ENCODE measurements at places on chromosomes 2 and 18.

- DNase-seq, result peak; percentile 50
Measured at GRCh38 chr2:205680067-205680466, 2.2 kb upstream of the NRP2 start.

- no peak for DNase-seq
Measured at GRCh38 chr2:184927040-184927439, 328.7 kb downstream of the ZNF804A start.

- DNase-seq, result peak; percentile 68
Measured at GRCh38 chr18:59249199-59249774, 24.0 kb downstream of the RAX start.

GRCh38 chr2:101879466-101879865 lies 112.3 kb upstream of the IL1R2 start:
- DNase-seq, result no peak

- DNase-seq, result peak; percentile 34
Measured at GRCh38 chr2:171706152-171706803, 19.0 kb downstream of the DYNC1I2 start.

DNA sequence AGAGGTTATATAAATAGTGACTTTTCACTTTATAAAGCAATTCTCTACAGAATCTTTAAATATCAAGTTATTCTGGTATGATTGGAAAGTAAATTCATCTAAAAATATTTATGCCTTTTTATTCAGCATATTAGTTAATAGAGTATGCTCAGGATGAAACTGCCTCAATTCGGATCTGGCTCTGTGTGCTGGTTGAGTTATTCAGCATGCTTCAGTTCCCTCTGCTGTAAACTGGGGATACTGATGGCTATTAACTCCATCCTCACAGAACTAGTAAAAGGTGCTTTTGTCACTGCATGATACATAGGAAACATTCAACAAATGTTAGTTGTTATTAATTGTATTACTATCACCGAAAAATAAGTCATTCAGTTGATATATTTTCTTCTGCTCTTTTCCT lies 250.3 kb downstream of the NRXN1 start:
- DNase-seq, result peak; percentile 71

DNA sequence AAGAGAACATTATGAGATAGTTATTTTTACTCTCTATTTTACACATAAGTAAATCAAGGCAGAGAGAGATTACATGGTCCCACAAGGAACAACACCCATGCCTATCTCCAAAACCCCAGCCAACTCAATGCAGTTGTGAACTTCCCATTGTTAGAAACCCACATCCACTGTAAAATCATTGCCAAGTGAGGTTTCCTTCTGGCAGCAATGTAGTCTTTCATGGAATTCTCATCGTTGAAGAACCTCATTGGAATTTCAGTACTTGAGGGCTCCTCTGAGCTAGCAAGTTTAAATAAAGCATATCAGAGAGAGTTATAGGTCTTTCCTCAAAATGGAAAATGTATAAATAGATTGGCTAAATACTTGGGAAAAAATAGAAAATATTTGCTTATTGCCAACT lies 105.2 kb downstream of the RAD51AP2 start:
- no peak for DNase-seq

DNA sequence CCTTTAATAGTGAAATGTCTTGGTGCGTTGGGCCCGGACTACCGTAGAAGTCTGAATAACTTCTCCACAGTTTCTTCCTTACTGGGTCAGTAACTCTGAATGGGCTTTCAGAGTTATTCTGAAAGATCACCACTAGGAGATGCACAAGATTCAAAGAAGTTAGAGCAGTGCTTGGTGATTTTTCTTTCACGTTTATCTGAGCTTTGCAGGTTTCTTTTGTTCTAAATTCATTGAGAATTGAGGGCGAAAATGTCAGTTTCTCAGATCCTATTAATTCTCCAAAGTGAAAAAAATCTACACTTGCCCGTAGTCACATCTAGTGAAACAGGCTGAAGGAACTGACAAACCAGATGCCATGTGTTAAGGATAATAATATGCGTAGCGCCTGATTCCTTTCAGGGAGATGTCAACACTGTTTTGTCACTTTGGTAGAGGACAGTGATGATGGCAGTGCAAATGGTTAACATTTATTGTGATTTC lies 70.1 kb downstream of the QPCT start:
- peak; percentile 27 for DNase-seq

DNA sequence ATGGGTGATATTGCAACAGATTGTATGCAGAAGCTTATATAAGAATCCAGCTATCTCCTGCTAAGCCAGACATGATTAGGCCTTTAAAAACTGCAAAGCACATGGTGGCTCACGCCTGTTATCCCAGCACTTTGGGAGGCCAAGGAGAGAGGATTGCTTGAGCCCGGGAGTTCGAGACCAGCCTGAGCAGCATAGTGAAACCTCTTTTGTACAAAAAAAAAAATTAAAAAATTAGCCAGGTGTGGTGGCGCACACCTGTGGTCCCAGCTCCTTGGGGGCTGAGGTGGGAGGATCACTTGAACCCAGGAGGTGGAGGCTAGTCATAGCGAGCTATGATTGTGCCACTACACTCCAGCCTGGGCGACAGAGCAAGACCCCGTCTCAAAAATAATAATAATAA lies 204.6 kb downstream of the TNS1 start:
- no peak for DNase-seq

- DNase-seq, result no peak
Measured at GRCh38 chr2:17749753-17750438, 3.7 kb downstream of the SMC6 start.

GRCh38 chr18:2337552-2338141 lies 233.7 kb downstream of the METTL4 start:
- DNase-seq, result peak; percentile 14

GRCh38 chr18:49457616-49458015 lies 2.8 kb downstream of the DYM start:
- DNase-seq, result no peak

DNA sequence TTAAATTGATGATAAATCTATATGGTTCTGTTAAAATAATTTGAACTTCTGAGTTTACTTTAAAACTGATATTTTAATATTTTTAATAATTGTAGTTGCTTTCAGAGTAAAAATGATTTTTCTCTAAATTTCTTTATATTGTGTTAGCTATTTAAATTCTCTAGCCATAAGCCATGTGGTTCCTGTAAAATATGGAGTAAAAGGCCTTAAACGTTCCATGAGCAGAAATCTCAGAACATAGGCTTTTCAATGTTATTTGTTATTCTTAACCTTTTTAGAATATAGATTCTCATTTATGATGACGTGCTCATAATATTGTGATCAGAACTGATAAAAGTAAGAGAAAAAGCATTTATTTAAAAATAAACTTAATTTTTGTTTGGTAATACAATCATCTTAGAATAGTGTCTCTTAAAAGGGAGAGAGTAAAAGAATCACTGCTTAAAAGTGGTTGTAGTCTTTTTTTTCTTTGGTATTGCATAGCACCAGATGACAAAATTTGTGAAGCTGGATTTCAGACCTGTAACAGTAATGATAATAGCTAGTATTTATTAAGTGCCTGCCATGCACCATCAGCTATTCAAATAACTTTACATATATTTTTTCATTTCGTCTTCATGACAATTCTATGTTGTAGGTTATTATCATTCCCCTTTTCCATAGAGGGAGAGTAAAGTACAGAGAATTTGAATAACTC lies 2.7 kb downstream of the BMPR2 start:
- DNase-seq, result peak; percentile 27

GRCh38 chr2:18046558-18047212 lies 168.2 kb downstream of the KCNS3 start:
- no peak for DNase-seq

DNA sequence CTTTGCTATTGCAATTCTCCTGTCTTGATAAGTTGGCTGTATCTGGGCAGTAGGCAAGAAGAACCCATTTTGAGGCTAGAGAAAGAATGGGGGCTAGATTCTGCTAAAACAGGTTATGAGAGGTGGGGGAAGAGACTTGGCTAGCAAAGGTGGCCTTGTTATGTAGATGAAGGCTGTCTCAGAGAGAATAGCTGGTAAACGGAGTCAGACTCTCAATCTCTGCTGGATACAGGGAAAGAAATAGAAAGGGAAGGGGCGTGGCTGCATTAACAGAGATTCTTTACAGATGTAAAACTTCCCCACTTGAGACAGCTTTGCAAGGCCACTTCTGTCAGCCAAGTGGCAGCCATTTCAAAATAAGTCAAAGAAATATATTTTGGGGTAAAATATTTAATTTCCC lies 38.1 kb upstream of the ARHGAP25 start:
- no peak for DNase-seq

GRCh38 chr2:20352230-20352578 lies 1.6 kb upstream of the PUM2 start:
- DNase-seq, result peak; percentile 44

- DNase-seq, result no peak
Measured at GRCh38 chr2:36466135-36466534, 110.6 kb downstream of the CRIM1 start.

GRCh38 chr18:21203542-21204241 lies 38.3 kb upstream of the GREB1L start:
- DNase-seq, result no peak

DNA sequence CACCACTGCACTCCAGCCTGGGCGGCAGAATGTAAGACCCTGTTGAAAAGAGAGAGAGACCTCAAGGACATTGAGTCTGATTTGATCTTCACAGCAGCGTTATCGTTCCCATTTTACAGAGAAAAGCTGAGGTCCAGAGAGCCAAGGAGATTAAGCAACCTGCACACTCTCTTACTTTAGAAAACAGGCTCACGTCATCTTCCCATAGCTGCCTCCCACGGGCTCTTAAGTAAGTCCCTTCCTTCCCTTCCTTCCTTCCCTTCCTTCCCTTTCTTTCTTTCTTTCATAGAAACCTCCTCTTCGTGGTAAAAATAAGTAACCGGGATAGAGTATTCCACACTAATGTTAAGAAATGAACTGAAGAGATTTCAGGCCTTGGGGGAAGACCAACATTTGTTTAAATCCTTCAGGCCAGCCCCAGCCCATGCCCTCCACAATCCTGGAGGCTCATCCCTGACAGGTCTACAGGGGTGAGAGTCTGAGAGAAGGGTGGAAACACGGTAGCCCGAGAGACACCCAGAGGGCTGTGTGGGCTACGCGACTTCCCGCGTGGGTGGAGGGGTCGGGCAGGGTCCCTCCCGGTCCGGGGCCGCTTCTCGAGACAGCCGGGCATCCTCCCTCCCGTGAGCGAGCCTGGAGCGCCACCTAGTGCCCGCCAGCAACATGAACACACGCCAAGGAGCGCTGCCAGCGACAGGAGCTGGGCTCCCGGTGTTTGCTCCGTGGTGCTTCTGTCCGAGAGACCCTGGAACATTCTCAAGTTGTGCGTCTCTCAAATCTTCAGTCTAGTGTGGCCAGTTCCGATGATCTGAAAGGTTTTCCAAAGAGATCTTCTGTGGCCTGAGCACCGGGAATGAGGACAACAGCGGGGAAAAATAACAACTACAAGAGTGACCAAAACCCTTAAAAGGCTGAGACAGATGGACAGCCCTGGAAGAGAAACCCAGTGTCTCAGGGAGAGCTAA lies 160.3 kb downstream of the INO80D start:
- DNase-seq, result peak; percentile 43

- no peak for DNase-seq
Measured at GRCh38 chr18:55839343-55839742, 251.4 kb upstream of the TCF4 start.

DNA sequence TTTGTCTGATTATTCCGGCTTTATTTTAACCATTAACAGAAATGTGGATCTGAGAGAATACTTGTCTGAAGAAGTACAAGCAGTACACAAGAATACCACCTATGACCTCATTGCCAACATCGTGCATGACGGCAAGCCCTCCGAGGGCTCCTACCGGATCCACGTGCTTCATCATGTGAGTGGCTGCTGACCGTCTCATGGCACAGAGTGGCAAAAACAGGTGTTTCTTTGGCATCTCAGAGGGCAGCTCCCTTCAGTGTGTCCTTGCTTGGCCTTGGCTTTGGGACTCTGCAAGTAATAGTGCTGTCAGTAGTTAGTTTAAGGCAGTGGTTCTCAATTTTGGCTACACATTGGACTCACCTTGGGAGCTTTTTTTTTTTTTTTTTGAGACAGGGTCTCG lies 23.1 kb downstream of the SFTPB start:
- no peak for DNase-seq

- peak; percentile 96 for DNase-seq
Measured at GRCh38 chr2:133886735-133887675, 318.7 kb upstream of the NCKAP5 start.

DNA sequence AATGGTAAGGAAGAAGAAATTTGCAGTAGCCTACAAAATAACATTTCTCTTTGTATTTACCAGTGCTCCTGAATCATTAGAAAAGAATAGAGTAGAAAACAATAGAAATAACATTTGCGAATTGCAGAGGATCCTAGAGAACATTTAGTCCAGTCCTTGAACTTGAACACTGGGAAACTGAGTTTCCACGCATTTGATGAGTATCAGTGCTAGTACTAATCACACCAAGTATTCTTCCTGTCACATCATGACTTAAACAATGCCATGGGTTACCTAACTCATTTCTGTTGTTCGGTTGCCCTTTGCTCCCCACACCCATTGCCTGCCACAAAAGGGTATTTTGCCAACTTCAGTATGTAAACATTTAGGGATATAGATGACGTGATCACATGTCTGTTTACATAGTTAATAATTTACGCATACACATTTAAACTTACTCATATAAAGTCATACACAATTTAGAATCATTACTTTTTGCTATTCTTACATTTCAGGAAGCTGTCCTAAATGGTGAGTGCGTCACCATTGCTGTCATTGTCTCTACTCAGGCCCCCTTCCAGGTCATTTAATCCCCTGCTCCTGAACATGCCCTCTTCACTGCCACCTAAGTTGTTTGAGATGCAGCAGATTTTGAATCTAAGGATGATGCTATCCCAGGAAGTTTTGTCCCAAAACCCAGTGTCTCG lies 42.3 kb downstream of the CRIM1 start:
- DNase-seq, result no peak

DNA sequence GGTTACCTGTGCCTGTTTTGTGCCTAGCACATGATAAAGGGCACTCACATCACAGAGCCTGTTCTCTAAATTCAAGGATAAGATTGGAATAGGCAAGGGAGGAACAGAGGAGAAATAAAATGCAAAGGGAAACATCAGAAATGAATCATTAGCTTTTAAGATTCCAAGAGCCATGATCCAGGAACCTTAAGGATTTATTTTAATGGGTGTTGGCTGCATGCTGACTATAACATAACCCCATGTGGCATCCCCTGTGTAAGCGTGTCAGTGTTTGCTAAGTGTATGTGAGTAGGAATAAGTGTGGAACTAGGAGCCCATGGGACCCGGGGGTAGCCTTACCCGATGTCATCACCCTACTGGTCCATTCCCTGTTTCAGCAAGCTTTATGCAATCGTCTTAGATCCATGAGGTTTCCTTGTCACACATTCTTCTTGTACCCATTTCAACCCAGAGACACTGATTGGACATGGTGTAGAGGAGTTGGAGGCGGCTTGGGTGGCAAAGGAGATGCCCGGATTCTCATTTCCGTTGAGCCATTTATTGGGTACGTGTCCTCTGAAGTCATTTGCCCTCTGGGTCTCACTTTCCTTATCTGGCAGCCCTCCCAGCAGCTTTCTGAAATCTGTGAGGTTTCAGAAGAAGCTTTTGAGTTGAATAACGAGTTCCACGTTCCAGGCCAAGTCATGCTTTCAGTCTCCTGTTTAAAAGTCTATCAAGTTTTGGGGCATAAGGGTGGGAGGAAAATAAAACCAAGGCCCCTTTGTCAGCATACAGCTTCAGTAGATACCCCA lies 117.0 kb downstream of the MGAT5 start:
- DNase-seq, result no peak

All from cerebellar cortex (tissue), 1 donor.